ENCODE measurements at places on chromosomes 3 and 15.

DNA sequence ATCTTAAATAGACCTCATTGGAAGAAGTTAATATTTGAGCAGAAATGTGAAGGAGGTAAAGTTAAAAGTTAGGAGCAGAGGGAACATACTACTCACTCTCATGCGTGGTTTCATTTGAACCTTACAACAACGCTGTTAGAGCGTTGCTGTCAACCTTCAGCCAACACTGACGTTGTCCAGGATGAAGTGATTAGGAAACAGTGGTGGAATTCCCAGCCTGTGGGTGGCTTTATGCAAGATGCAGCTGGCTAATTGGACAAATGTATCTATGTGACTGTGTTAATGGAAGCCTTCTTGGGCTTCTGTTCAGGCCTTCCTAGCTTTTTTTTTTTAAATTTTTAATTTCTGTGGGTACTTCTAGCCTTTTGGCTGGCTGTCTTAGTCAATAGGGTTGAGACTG is 40.5 kb downstream of the PTPRG start:
- no peak for DNase-seq

- DNase-seq = no peak
Observed at GRCh38 chr3:18752273-18752934, 327.3 kb upstream of the SATB1 start.

DNA sequence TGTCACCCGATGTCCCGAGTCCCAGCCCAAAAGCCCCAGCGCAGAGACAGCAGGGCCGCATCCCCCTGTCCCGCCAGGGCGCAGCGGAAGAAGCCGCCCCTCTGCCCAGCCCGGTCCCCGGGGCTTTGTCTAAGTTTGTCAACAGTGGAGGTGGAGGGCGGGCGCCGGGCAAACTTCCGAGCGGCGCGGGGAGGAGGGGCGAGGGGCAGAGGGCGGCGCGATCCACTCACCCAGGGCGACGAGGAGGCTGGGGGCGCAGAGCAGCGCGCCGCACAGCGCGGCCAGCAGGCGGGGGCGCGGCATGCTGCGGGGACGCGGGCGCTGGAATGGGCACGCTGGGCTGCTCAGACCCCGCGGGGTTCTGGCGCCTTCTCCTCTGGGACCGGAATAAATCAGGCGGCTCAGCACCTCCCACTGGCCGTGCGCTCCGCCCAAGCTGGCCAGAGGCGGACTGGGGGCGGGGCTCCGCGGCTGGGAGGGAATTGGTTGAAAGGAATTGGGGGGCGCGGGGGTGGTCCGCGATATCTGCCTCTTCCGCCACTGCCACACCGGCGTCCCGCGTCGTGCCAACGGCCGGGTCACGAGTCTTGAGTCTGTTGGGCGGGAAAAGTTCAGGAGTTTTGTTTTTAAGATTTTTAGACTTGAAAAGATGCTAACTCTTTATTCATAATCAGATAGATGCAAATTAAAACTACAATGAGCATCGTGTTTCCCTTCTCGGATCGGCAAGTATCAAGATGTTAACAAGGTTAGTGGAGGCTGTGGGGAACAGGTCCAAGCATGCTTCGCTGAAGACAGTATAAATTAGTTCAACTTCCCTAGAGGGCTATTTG is at the start of gene MFGE8:
Gene MFGE8, minus strand, starts transcription at position 363 of the 833 bp plus-strand sequence. Its CDS starts 60 bp downstream, at position 303.
- peak; percentile 77 for DNase-seq

GRCh38 chr15:90266061-90266431 is 574 bp downstream of the NGRN start:
- peak; percentile 46 for DNase-seq

GRCh38 chr3:99418709-99419108 is 219.7 kb upstream of the COL8A1 start:
- DNase-seq = no peak

GRCh38 chr3:143820466-143821221 is 27.6 kb downstream of the SLC9A9 start:
- no peak for DNase-seq

GRCh38 chr3:61414456-61414855 is 146.9 kb upstream of the PTPRG start:
- DNase-seq = no peak

DNA sequence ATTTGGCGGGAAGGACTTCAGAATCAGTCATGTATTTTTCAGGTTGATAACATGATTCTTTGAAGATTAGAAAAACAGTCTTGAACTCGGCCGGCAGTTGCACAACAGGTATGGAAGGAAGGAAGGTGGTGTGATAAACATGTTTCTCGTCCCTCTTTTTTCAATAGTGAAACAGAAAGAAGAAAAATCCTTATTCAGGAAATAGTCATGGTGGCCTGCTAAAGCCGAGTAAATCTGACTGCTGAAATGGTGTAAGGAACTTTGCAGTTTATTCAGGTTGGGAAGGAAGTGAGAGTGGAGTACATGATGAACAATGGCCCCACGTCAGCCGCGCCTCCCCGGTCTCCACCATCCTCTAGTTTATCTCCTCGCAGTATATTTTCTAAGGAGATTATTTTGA is 6.7 kb downstream of the RASGRP1 start:
- no peak for DNase-seq

All from activated naive CD4-positive, alpha-beta T cell treated with anti-CD3 and anti-CD28 coated beads, Interleukin-2, amount 50 U/mL, for 16 hours (primary cell).